GM23248 (cell line): ENCODE measurements at places on chromosomes 16 and 17. TPM values are rescaled to one million over a fixed set of nuclear protein-coding genes. Genes with fewer than 3 reads are reported as not detected.

Gene KCNH6
- not detected in 2 replicates for total RNA-seq

- DNase-seq: no peak
- H3K36me3 ChIP-seq: peaks cover 4% of the 10 kb centered on the region; the same call in 1 of the 2 replicates
- no peak overlapping the region for H3K27ac ChIP-seq
- no peaks in the 10 kb centered on the region for H3K4me1 ChIP-seq
- H3K4me3 ChIP-seq: no peak overlapping the region
- H3K27me3 ChIP-seq: no peaks in the 10 kb centered on the region
These were observed 70.1 kb downstream of the SNX29 start for GRCh38 chr16:12046651-12047050.

Gene TMEM170A
- 11.9 and 18.6 TPM in 2 replicates for total RNA-seq

DNA sequence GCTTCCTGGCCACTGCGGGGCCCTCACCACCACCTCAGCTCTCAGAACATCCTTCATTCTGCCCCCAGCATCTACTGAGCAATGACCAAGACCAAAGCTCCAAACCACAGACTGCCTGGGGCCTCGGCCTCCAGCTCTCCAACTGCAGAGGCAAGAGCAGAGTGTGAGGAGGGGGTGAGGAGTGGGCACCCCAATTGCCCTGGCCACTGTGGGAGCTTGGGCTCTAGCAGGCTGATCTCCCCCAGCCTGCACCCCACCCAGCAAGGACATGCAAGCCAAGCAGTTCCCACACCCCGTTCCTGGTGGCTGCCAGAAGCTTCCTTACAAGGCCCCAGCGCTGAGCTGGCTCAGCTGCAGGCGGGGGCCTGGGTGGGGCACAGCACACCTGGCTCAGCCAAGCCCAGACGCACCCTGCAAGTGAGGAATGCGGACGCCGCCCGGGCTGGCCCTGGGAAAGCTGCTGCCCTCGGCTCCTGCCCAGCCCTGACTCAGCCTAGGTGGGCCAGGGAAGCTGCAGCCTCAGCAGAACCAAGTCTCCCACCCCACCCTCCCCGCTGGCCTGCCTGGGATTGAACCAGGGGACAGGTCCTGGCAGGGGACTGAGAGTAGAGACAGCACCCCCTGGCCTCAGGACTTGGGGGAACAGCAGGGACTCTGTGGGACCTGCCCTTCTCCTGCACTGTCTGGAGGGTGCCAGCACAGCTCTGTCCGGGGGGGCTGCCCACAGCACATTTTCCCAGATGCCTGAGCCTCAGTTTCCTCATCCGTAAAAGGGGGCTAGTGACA, 29.7 kb upstream of the KRT17 start:
- H3K36me3 ChIP-seq: no peaks in the 10 kb centered on the region
- H3K4me1 ChIP-seq: no peaks in the 10 kb centered on the region
- no peaks in the 10 kb centered on the region for H3K27me3 ChIP-seq
- no peak for DNase-seq
- no peak overlapping the region for H3K27ac ChIP-seq

DNA sequence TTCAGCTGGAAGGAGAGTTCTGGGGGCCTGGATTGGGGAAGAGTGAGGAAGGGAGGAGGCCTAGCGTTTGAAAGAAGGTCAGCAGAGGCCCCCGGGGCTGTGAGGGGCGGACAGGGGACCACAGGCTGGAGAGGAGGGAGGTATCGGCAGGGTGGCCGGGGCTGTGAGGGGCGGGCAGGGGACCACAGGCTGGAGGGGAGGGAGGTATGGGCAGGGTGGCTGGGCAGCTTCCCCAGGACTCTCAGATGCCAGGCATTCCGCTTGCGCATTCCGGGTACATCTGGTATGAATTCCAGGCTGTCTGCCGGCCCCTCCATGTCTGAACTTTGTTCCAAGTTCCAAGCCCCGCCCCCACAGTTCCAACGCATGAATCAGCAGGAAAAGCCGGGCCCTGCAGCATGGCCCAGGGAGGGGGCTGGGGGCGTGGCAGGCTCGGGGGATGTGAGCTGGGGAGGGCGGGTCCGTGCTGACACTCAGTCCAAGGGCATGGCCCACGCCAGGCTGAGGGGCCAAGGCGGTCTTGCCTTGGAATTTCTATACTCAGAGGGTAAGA, 4.3 kb upstream of the TLCD2 start:
- H3K27me3 ChIP-seq: no peaks in the 10 kb centered on the region
- H3K4me1 ChIP-seq: peaks cover 42% of the 10 kb centered on the region
- H3K4me3 ChIP-seq: peak overlapping the region; percentile 94
- H3K27ac ChIP-seq: peak overlapping the region; percentile 98

Gene ZNF48
- 6.3 and 16.2 TPM in 2 replicates for total RNA-seq

DNA sequence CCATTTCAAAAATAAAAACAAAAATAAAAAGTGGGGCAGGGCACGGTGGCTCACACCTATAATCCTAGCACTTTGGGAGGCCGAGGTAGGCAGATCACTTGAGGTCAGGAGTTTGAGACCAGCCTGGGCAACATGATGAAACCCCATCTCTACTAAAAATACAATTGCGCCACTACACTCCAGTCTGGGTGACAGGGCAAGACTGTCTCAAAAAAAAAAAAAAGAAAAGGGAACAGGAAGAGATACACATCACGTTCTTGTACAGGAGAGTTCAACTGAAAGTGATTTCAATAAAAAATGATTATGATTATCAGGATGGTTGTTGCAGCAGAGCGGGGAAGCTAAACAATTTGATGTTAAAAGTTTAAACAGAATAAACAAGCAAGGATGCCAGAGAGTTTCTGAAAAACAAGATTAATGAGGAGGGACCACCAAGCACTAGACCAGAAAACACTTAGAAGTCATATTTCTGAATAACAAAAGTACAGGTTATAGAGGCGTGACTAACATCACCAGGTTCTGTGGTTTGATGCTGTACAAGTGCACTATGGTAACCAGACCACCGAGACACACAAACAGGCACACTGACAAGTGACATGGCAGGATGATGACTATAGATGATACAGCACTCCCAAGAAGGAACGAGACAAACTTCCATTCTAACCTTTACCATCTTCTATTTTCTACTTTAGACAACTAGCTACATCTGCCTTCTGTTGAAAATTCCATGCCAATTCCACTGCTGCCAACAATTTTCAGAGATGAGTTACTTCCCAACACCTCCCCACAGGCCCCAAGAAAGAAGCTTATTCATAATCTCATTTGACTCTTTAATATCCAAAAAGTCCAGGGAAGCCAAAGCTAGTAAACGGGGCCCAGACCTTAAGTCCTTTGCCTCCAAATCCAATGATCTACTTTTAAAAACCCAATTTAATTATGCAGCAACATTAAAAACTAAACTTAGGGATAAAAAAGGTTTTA, 11.8 kb downstream of the DNAJA2 start:
- H3K27me3 ChIP-seq: no peaks in the 10 kb centered on the region
- peaks cover 27% of the 10 kb centered on the region for H3K4me1 ChIP-seq
- peaks cover 84% of the 10 kb centered on the region for H3K36me3 ChIP-seq
- peak; percentile 73 for DNase-seq
- H3K4me3 ChIP-seq: no peak overlapping the region
- peak overlapping the region; percentile 78 for H3K27ac ChIP-seq

GRCh38 chr17:74785981-74786360, 9.8 kb upstream of the NAT9 start:
- DNase-seq: no peak
- H3K4me3 ChIP-seq: no peak overlapping the region
- H3K4me1 ChIP-seq: no peaks in the 10 kb centered on the region
- no peak overlapping the region for H3K27ac ChIP-seq
- H3K27me3 ChIP-seq: no peaks in the 10 kb centered on the region

DNA sequence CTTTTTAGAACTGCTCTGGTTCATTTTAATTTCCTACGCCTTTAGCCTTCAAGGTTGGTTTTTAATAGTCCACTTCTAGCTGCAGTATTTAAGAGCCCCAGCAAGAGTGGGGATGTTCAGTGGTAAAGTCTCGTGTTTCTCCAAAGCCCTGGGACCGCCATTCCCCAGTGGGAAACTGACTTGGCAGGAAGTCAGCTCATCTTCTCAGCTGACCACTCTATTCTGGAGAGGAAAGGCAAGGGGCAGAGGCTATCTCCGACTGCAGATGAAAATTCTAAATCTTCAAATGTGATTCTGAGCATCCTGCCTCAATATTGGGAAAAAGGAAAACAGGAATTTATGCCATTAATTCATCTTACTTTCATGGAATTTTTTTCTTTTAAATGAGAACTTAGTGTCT, 35.5 kb downstream of the HS3ST3B1 start:
- peaks cover 14% of the 10 kb centered on the region for H3K4me1 ChIP-seq
- H3K36me3 ChIP-seq: no peaks in the 10 kb centered on the region
- no peak for DNase-seq
- H3K27ac ChIP-seq: no peak overlapping the region
- no peaks in the 10 kb centered on the region for H3K27me3 ChIP-seq

GRCh38 chr16:31213342-31213741, 577 bp upstream of the TRIM72 start:
- no peaks in the 10 kb centered on the region for H3K36me3 ChIP-seq
- peaks cover 4% of the 10 kb centered on the region; the same call in 1 of the 2 replicates for H3K4me1 ChIP-seq
- H3K27ac ChIP-seq: no peak overlapping the region

Gene LITAFD
- not detected in 2 replicates for total RNA-seq

- DNase-seq: no peak
- no peak overlapping the region for H3K4me3 ChIP-seq
- H3K27me3 ChIP-seq: no peaks in the 10 kb centered on the region
- H3K36me3 ChIP-seq: peaks cover 3% of the 10 kb centered on the region; the same call in 1 of the 2 replicates
These were observed 1.2 kb upstream of the UTP6 start for GRCh38 chr17:31902693-31903092.

GRCh38 chr17:12027658-12028057, 7.0 kb downstream of the MAP2K4 start:
- H3K4me3 ChIP-seq: no peak overlapping the region
- no peaks in the 10 kb centered on the region for H3K36me3 ChIP-seq
- H3K4me1 ChIP-seq: peaks cover 29% of the 10 kb centered on the region

Gene SNAI3
- not detected in 2 replicates for total RNA-seq

Gene CCL18
- not detected in 2 replicates for total RNA-seq
